Thoracic aorta (tissue), 2 donors: ENCODE measurements at places on chromosomes 13 and 19. TPM values are rescaled to one million over a fixed set of nuclear protein-coding genes. Genes with fewer than 3 reads are reported as not detected.

GRIK5 gene
- 22.3 TPM for total RNA-seq

FKBP8 gene
- total RNA-seq: 237 TPM

DNA sequence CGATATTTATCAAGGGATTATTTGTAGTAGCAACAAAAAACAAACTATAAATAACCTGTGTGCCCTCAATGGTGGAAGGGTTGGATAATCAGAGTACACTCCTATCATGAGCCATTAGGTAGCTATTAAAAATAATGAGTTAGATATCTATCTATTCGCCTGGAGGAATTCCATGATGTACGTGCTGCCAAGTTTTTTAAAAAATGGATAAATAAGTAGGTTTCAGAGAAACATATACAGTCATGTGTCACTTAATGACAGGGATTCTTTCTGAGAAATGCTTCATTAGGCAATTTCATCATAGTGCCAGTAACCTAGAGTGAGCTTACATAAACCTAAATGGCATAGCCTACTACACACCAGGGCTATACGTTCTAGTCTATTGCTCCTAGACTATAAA lies 6.2 kb upstream of the OR1I1 start:
- no peaks in the 10 kb centered on the region for H3K4me1 ChIP-seq
- no peaks in the 10 kb centered on the region for H3K36me3 ChIP-seq
- H3K27me3 ChIP-seq: no peaks in the 10 kb centered on the region
- no peak overlapping the region for H3K4me3 ChIP-seq

GRCh38 chr19:309206-309565 lies 18.0 kb upstream of the PLPP2 start:
- peaks cover 48% of the 10 kb centered on the region for H3K36me3 ChIP-seq
- H3K4me1 ChIP-seq: no peaks in the 10 kb centered on the region
- no peak for DNase-seq
- H3K27me3 ChIP-seq: no peaks in the 10 kb centered on the region
- H3K4me3 ChIP-seq: no peak overlapping the region
- no peak overlapping the region for H3K27ac ChIP-seq

DNA sequence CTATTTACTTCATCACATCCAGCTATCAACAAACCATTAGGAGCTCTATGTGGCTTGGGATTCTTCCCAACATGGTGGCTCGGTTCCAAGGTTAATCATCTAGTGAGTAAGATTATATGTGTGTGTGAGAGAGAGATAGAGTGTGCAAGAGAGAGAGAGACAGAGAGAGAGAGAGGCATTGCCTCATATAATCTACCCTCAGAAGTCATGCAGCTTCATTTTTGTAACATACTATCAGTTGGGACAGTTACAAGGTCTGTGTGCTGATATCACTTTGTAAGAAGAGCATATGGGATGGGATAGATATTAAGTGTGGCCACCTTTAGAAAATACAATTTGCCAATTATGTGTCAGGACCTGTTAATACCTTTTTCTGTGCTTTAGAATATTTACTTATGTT lies 104.1 kb downstream of the NDFIP2 start:
- H3K4me1 ChIP-seq: no peaks in the 10 kb centered on the region
- no peaks in the 10 kb centered on the region for H3K27me3 ChIP-seq
- no peak overlapping the region for H3K4me3 ChIP-seq
- H3K36me3 ChIP-seq: no peaks in the 10 kb centered on the region
- no peak overlapping the region for H3K27ac ChIP-seq

DNA sequence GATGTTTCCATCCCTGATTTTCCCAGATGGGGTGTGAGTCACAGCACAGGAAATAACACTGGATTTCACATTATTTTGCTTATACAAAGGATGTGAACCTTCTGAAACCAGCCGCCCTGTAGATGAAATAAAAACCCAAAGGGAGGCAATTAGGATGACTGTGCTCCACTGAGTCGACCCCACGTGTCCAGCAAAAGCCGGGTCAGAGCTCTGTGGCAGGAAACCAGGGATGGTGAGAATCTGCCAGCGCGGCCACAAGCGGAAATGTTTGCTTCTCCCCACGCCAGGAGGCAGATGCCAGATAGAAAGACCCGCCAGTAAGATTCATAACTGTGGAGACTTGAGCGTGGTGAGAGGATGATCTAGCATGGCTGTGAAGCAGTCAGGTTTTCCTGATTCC lies 764.4 kb downstream of the LIG4 start:
- H3K36me3 ChIP-seq: no peaks in the 10 kb centered on the region
- peaks cover 20% of the 10 kb centered on the region for H3K4me1 ChIP-seq
- H3K27me3 ChIP-seq: no peaks in the 10 kb centered on the region

- no peak overlapping the region for H3K4me3 ChIP-seq
- H3K4me1 ChIP-seq: no peaks in the 10 kb centered on the region
- no peak for DNase-seq
- H3K36me3 ChIP-seq: peaks cover 44% of the 10 kb centered on the region
These were observed 18.2 kb upstream of the ZNF543 start for GRCh38 chr19:57302020-57302465.

- H3K27me3 ChIP-seq: no peaks in the 10 kb centered on the region
- H3K36me3 ChIP-seq: no peaks in the 10 kb centered on the region
- H3K27ac ChIP-seq: peak overlapping the region; percentile 71
- peak overlapping the region; percentile 43 for H3K4me3 ChIP-seq
- DNase-seq: no peak
These were observed 9.7 kb downstream of the LPAR6 start for GRCh38 chr13:48403151-48403631.

DNA sequence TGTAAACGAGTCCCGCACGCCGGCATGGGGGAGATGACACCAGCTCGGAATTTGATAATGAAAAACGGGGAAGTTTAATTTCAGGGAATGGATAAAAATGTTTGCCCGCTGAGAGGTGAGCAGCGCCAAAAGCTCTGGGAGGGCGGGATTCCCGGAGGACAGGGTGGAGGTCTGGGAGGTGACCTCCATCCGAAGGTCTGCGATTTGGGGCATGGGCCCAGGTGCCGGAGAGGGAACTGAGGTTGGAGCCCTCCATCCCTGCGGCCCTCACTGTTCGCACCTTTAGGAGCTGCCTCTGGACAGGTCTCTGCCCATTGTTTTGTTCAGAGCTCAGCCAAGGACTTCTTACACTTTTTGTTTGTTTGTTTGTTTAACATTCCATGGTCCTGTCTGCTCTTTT lies 129.8 kb downstream of the URI1 start:
- no peaks in the 10 kb centered on the region for H3K4me1 ChIP-seq
- no peak overlapping the region for H3K27ac ChIP-seq
- no peak for DNase-seq

GRCh38 chr13:108813587-108814170 lies 184.3 kb downstream of the MYO16 start:
- DNase-seq: no peak
- H3K4me3 ChIP-seq: no peak overlapping the region
- no peaks in the 10 kb centered on the region for H3K36me3 ChIP-seq
- H3K27me3 ChIP-seq: no peaks in the 10 kb centered on the region

FGF22 gene
- total RNA-seq: 0.56 TPM

ZNF382 gene
- total RNA-seq: 8.7 TPM

LAIR1 gene
- 31.2 TPM for total RNA-seq

SSC5D gene
- 4.3 TPM for total RNA-seq

DNA sequence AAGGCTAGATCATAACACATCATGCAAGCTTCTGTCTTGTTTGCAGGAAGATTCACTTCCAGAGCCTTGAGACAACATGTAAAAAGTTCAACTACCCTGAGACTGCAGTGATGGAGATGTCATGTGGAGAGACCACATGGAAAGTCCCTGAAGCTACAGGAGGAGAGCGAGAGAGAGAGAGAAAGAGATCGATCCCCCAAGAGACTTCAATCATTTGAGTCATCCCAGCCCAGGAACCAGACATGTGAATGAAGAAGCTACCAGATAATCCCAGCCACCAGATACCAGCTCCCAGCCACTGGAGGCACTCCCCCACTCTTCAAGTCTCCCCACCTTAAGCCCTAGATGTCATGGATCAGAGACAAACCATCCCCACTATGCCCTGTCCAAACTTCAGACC lies 10.7 kb upstream of the EVI5L start:
- no peak for DNase-seq
- H3K27me3 ChIP-seq: no peaks in the 10 kb centered on the region
- no peak overlapping the region for H3K4me3 ChIP-seq
- H3K36me3 ChIP-seq: no peaks in the 10 kb centered on the region
- no peaks in the 10 kb centered on the region for H3K4me1 ChIP-seq
- H3K27ac ChIP-seq: no peak overlapping the region
